Cardiac atrium fibroblast (primary cell): ENCODE measurements at places on chromosomes 13 and 19. TPM values are rescaled to one million over a fixed set of nuclear protein-coding genes. Genes with fewer than 3 reads are reported as not detected.

CYP4F8 gene
- not detected in 2 replicates for total RNA-seq

URAD gene
- not detected in 2 replicates for total RNA-seq

ZNF382 gene
- total RNA-seq = 4.5 and 8.3 TPM in 2 replicates

GALP gene
- total RNA-seq = not detected in 2 replicates

PGLYRP2 gene
- not detected in 2 replicates for total RNA-seq

CACTIN gene
- total RNA-seq = 19.0 and 26.4 TPM in 2 replicates

SULT2A1 gene
- total RNA-seq = not detected in 2 replicates

LPAR2 gene
- 1.1 and 2.9 TPM in 2 replicates for total RNA-seq

ZNF536 gene
- not detected in 2 replicates for total RNA-seq

EFNB2 gene
- 2.2 and 4.7 TPM in 2 replicates for total RNA-seq

HCST gene
- not detected in 2 replicates for total RNA-seq

HSD17B14 gene
- 0.49 and 1.8 TPM in 2 replicates for total RNA-seq

ZNF728 gene
- total RNA-seq = not detected in 2 replicates

PINLYP gene
- 0.65 and 1.8 TPM in 2 replicates for total RNA-seq

ATP4A gene
- total RNA-seq = not detected in 2 replicates

SUGP2 gene
- total RNA-seq = 15.3 and 24.3 TPM in 2 replicates

CEACAM16 gene
- not detected in 2 replicates for total RNA-seq

KLK14 gene
- total RNA-seq = not detected in 2 replicates

TNFSF9 gene
- 0.18 and 2.4 TPM in 2 replicates for total RNA-seq

SPATA13 gene
- 16.1 and 19.3 TPM in 2 replicates for total RNA-seq

RNF6 gene
- 21.5 and 27.1 TPM in 2 replicates for total RNA-seq

MYPOP gene
- 1.6 and 2.1 TPM in 2 replicates for total RNA-seq

FAM216B gene
- not detected in 2 replicates for total RNA-seq

ZNF606 gene
- total RNA-seq = 4.9 and 25.6 TPM in 2 replicates

ZNF700 gene
- total RNA-seq = 2.9 and 3.1 TPM in 2 replicates

HTR2A gene
- total RNA-seq = 0.49 and 0.72 TPM in 2 replicates

ZNF547 gene
- total RNA-seq = 3.1 and 5.0 TPM in 2 replicates

BORA gene
- 2.3 and 3.2 TPM in 2 replicates for total RNA-seq

HS6ST3 gene
- total RNA-seq = not detected in 2 replicates
